Thymus (tissue), 14 donors: ENCODE measurements at places on chromosomes 2 and 18. TPM values are rescaled to one million over a fixed set of nuclear protein-coding genes. Genes with fewer than 3 reads are reported as not detected.

DNA sequence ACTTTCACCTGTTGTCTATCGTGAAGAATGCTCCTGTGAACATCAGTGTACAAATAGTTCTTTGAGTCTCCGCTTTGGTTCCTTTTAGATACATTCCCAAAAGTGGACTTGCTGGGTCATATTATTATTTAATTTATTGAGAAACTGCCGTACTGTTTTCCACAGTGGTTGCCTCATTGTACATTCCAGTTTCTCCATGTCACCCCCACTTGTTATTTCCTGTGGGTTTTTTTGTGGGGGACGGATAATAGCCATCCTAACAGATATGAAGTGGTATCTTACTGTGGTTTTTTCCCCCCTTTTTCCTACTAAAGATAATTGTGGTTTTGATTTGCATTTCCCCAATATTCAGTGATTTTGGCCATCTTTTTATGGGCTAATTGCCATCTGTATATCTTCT, 53.8 kb downstream of the SMCHD1 start:
- no peak overlapping the region for H3K27ac ChIP-seq
- DNase-seq, result no peak
- no peaks in the 10 kb centered on the region for H3K27me3 ChIP-seq

DNA sequence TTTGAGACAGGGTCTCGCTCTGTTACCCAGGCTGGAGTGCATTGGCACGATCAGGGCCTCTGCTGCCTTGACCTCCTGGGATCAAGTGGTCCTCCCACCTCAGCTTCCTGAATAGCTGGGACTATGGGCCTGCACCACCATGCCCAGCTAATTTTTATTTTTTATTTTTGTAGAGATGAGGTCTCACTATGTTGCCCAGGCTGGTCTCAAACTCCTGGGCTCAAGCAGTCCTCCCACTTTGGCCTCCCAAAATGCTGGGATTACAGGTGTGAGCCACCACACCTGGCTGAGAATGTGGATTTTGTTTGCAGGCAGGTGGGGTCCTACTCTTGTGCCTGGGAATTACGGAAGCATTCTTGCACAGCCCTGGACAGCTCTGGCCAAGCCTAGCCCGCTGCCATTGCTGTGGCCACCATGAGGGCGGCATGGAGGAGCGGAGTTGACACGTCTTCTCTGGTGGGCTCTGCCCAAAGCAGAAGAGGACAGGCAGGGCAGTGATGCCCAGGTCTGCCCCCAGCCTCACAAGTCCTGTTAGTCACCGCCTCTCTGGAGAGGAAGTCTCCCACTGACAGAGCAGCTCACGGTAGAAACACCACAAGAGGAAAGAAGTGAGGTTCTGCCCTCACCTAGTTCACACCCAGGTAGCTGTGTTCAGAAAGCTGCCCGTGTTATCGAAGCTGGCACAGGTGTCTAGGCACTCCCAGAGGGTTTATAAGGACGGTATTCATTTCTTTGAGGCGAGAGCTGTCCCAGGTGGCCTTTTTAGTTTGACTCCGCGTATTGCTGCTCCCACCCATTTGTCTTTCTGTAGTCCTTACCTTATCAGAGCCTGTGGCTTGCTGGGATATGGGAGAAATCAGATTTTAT, 46.2 kb downstream of the ARMC9 start:
- H3K4me3 ChIP-seq, result no peak overlapping the region
- no peaks in the 10 kb centered on the region for H3K4me1 ChIP-seq
- H3K27me3 ChIP-seq, result no peaks in the 10 kb centered on the region
- H3K27ac ChIP-seq, result no peak overlapping the region
- DNase-seq, result no peak
- no peaks in the 10 kb centered on the region for H3K36me3 ChIP-seq

GRCh38 chr2:64326578-64327050, 127.3 kb upstream of the LGALSL start:
- H3K27ac ChIP-seq, result peak overlapping the region; percentile 74
- DNase-seq, result no peak
- H3K4me1 ChIP-seq, result peaks cover 20% of the 10 kb centered on the region
- no peaks in the 10 kb centered on the region for H3K27me3 ChIP-seq
- no peaks in the 10 kb centered on the region for H3K36me3 ChIP-seq
- no peak overlapping the region for H3K4me3 ChIP-seq

DNA sequence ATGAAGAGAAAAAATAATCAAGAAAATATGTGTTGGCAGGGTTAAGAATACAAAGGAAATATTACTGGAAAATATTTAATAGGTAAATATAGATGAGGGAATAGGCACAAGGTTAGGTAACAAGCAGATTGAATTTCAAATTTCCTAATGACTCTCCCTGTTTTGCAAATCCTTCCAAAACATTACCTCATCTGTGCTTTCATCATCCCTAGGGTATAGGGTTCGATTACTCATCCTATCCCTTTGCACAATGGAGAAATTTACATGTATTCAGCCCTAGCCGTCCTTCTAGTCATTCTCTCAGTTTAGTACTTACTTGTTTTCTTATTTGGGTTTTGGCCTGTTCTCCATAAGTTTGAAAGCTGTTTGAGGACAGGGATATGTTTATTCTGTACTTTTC, 864.6 kb upstream of the FSHR start:
- DNase-seq, result no peak
- H3K36me3 ChIP-seq, result no peaks in the 10 kb centered on the region
- no peak overlapping the region for H3K27ac ChIP-seq
- H3K27me3 ChIP-seq, result no peaks in the 10 kb centered on the region
- H3K4me3 ChIP-seq, result no peak overlapping the region

GRCh38 chr18:67035026-67035425, 431.1 kb upstream of the CDH19 start:
- no peaks in the 10 kb centered on the region for H3K4me1 ChIP-seq
- no peak for DNase-seq
- no peaks in the 10 kb centered on the region for H3K27me3 ChIP-seq
- no peaks in the 10 kb centered on the region for H3K36me3 ChIP-seq
- no peak overlapping the region for H3K4me3 ChIP-seq

DNA sequence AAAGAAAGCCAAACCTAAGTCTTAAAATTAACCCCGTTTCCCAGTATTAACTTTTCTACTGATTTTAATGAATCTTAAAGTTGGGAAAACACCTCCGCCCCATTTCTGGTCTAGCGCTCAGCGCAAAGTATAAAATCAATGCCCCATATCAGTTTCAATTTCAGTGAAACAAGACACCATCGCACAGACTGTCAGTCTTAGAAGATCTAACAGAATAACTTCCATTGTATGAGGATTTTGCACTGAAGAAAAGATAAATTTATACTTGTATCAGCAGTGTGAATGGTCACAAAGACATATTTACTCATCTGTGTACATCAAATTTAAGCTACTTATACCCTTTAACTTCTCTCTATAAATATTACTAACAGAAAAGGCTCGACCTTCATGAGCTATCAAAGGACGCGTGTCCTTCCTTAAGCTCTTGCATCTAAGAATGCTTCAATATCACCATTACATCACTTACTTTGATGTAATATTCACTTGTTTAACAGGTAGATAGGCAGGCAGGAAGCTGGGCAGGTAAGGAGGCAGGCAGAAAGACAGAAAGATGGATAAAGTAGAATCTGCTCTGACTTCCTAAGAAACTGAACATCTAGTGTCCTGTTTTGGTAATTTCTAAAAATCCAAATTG, 183.0 kb downstream of the TCF4 start:
- no peak for DNase-seq
- H3K4me1 ChIP-seq, result peaks cover 4% of the 10 kb centered on the region
- peak overlapping the region; percentile 49 for H3K27ac ChIP-seq
- H3K27me3 ChIP-seq, result no peaks in the 10 kb centered on the region
- no peaks in the 10 kb centered on the region for H3K36me3 ChIP-seq

The ITGA6 gene
- 38.2 TPM for total RNA-seq

The ITPRIPL1 gene
- total RNA-seq, result 7.7 TPM

The IL36RN gene
- total RNA-seq, result 0.09 TPM

The RMC1 gene
- total RNA-seq, result 22.5 TPM

The KCNIP3 gene
- total RNA-seq, result 21.4 TPM
